ENCODE measurements at places on chromosomes 1 and 21. TPM values are rescaled to one million over a fixed set of nuclear protein-coding genes. Genes with fewer than 3 reads are reported as not detected.

CENPF gene
- 101 TPM for total RNA-seq

- no peak for DNase-seq
These were observed 995 bp downstream of the VASH2 start for GRCh38 chr1:212951126-212951946.

GRCh38 chr1:31812158-31812829 lies 3.5 kb downstream of the SPOCD1 start:
- no peak for DNase-seq

- no peak for DNase-seq
These were observed 1024.5 kb upstream of the ADGRL2 start for GRCh38 chr1:80776266-80776665.

DNA sequence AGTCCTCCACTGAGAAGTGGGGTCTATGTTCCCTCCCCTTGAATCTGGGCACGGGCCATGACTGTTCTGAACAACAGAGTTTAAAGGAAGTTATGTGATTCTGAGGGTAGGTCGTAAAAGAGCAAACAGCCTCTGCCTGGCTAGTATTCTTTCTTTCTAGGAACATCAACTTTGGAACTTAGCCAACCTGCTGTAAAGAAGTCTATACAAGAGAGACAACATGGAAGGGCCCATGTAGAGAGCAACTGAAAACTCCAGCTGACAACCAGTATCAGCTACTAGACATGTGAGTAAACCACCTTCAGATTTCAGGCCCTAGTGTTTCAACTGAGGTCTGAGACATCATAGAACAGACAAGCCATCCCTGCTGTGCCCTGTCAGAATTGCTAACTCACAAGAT lies 7.5 kb downstream of the SELENOF start:
- peak; percentile 8 for DNase-seq

Measured in PC-3 (cell line).